ENCODE measurements at places on chromosomes 13 and 19.

GRCh38 chr19:3868770-3869456 lies at the start of gene ZFR2:
TSS of gene ZFR2 (minus strand) at chr19:3869038. CDS start at chr19:3869017, 21 bp downstream.
- peak; percentile 90 for DNase-seq

- DNase-seq = no peak
Observed at GRCh38 chr19:18738961-18739690, 52.0 kb downstream of the COMP start.

DNA sequence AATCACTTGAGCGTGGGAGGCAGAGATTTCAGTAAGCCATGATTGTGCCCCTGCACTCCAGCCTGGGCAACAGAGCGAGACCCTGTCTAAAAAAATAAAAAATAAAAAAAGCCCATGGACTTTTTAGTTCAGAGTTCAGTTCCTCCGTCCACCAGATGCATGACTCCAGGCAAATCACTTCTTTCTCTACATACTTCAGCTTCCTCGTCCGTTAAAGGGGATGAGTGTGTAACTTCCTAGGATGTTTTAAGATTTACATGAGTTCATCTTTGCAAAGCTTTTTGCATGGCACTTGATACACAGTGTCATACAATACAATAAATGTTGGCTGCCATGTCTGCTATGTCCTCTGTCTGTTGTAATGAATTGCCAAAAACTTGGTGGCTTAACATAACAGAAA lies 10.0 kb upstream of the FFAR2 start:
- no peak for DNase-seq

- no peak for DNase-seq
Observed at GRCh38 chr13:27182844-27183497, 11.4 kb upstream of the USP12 start.

GRCh38 chr13:89822467-89822866 lies 1525.0 kb upstream of the MIR17HG start:
- DNase-seq = no peak

GRCh38 chr13:41811588-41812021 lies 149.3 kb downstream of the VWA8 start:
- DNase-seq = no peak

GRCh38 chr13:71699342-71699741 lies 167.7 kb downstream of the DACH1 start:
- no peak for DNase-seq

DNA sequence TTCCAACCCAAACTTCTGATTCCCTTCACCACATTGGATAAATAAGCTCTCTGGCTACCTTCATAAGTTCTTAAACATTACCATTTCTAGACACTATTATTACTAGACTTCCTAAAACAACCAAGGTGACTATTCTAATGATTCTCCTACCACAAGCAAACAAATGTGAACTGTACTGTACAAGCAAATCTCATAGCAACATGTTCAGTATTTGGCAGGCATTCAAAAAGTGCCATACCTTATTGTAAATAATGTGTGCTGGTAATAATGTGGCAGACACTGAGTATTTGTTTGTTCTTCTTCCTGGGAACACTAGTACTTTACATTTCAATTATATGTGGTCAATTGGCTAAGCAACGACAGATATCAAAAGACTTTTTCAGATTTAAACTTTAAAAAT lies 986.0 kb upstream of the SPRY2 start:
- peak; percentile 93 for DNase-seq

- peak; percentile 20 for DNase-seq
Observed at GRCh38 chr19:4633140-4633967, 6.0 kb upstream of the TNFAIP8L1 start.

GRCh38 chr19:18446811-18447359 lies 9.0 kb upstream of the ISYNA1 start:
- DNase-seq = no peak

GRCh38 chr13:100828226-100828625 lies 153.6 kb upstream of the TMTC4 start:
- DNase-seq = no peak

DNA sequence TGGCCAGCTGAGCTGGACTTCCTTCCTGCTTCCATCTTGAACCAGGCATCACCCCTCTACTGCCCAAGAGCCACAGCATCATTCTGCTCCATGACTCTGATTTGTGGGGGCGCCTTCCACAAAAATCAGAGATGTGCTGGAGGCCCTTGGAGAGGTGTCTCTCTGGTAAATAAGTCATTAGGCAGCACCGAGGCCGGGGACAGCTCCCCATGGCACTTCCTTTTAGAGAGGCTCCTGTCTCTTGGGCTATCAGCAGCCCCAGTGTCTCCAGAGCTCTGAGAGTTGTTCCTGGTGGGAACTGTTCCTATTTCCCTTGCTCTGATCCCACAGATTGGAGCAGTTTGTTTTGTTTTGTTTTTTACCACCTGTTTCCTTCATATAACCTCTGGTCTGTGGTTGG lies 19.9 kb downstream of the NWD1 start:
- no peak for DNase-seq

GRCh38 chr13:100175803-100176182 lies 86.9 kb downstream of the PCCA start:
- no peak for DNase-seq

DNA sequence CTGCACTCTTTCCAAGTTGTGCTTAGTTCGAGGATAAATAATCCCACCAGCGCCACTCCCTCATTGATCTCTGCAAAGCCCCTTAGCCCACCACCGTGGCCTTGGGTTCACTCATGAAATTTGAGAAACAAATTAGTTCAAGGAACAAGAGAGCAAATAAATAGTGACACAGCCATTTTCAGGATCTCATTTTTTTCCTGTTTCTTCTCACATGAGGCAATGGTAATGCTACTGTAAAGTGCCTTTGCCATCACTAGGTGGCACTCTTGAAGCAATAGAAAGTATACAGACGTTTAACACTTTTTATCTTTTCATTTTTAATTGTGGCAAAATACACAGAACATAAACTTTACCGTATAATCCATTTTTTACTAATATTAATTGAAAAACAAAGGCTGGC lies 76.8 kb upstream of the ZNF835 start:
- no peak for DNase-seq

DNA sequence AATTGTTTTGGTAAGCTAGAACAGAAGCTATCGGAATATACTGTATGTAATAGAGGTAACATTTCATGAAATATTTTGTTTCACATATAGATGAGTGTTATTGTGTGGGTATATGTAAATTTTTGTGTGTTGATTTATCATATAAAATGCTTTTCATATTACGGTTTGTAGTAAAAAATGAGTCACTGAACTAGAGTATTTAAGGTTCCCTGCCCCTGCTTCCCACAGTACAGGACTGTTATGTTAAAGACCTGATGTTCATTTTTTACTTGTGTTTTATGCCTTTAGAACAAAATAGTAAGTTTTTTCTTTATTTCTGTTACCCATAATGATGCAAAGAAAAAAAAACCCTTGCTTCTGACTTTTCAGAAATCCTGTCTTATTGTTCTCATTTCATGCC lies 243.4 kb downstream of the ENOX1 start:
- DNase-seq = no peak

DNA sequence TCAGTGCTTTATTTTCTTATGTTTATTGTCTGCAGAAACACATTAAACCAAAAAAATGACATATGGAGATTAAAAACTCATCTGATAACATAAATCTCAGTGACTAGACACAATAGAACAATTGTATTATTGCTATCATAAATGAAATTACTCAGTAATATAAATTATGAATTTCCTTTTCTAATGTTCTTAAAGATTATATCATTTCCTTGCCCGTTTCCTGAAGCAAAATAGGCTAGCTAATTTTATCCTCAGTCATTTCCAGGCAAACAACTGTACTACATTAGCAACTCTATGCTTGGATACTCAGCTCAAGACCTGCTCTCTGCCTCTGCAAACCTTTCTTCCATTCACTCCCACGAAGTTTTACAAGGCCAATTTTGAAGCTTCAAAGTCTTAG lies 61.2 kb downstream of the RFC3 start:
- DNase-seq = no peak

GRCh38 chr13:101447852-101448251 lies 4.6 kb upstream of the ITGBL1 start:
- no peak for DNase-seq

GRCh38 chr13:113474179-113474578 lies 16.3 kb downstream of the DCUN1D2 start:
- DNase-seq = no peak

DNA sequence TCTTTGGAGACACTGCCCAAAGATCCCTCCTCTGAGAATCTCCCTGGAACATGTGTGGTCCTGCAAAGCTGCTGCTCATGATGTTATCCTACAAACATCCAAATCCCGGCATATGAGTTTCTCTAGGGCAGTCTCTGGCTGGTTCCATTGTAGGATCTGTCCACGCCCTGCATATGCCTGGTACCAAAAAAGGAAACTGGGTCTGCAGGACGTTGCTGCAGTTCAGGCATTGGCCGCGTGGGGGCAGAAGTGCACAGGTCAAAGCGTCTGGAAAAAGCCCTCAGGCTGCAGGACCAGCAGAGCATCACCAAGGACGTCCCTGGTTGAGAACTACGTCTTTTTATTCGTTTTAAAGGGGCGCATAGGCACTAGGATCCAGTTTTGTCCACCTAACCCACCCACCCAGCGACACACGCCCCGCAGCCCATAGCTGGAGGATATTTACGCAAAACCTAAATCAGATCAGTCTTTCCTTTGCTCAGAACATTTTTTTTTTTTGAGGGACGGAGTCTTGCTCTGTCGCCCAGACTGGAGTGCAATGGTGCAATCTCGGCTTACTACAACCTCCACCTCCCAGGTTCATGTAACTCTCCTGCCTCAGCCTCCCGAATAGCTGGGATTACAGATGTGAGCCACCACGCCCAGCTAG lies 12.9 kb upstream of the ZNF564 start:
- peak; percentile 53 for DNase-seq

- DNase-seq = no peak
Observed at GRCh38 chr19:1324806-1325567, 39.3 kb downstream of the EFNA2 start.

GRCh38 chr13:105573136-105573535 lies 962.3 kb downstream of the EFNB2 start:
- no peak for DNase-seq

DNA sequence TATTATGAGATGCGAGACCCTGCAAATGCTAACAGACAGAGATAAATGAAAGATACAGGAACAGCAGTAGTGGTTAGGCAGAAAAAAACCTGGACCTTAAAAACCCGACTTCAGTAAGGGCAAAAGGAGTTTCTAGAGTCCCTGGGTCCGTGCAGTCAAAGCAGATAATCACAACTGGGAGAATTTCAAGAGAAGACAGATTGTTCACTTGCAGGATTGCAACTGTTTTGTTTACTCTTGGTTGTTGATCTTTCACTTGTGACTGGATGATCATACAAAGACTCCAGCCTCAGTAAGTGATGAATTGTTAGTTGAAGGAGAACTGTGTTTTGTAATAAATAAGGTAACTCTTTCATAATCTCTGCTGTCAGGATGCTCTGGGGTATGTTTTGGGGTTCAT lies 135.1 kb downstream of the GPC6 start:
- DNase-seq = no peak

DNA sequence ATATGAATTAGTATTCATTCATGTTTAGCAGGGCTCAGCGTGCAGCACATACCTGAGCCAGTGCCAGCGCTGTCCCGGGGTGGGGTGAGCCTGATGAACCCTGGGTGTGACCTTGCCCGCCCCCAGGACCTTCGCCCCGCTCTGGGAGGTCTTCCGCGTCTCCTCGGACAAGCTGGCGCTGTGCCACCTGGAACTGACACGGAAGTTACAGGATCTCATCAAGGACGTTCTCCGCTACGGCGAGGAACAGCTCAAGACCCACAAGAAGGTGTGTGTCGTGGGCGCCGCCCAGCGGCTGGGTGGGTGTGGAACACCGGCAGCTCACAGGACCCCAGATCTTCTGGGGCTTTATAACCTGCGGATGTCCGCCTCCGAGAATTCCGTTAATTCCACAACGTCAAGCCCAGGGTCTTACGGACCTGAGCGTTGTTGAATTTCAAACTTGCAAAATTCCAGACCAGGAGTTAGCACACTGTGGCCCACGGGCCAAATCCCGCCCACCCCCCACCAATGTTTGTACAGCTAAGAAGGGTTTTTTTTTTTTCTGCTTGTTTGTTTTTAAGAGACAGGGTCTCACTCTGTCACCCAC lies 15.4 kb downstream of the FCHO1 start:
- DNase-seq = peak; percentile 78

GRCh38 chr13:77353995-77354394 lies 27.1 kb upstream of the MYCBP2 start:
- no peak for DNase-seq

DNA sequence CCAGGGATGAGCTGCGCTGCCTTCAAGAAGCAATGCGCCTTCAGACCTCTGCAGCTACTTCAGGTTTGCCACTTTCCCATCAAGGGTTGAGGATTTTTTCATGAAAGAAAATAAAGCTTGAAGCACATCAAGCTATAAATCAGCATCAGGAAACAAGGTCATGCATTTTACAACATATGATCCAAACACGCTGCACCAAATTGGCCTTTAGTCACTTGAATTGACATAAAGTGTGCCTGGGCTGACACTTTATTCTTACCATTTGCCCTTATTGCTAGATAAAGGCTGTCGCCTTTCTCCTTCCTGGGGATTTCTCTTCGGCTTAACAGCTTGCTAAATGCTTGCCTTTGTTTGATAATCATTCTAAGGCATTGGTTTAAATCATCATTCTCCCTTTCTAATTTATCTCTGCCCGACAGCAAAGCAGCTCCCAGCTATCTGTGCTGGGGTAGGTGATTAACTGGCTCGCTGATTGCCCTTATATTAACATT lies 87.7 kb downstream of the LHFPL6 start:
- DNase-seq = no peak

- DNase-seq = no peak
Observed at GRCh38 chr19:33441277-33441699, 67.8 kb downstream of the CEBPG start.

GRCh38 chr19:35993923-35994598 lies 927 bp upstream of the SDHAF1 start:
- DNase-seq = no peak

DNA sequence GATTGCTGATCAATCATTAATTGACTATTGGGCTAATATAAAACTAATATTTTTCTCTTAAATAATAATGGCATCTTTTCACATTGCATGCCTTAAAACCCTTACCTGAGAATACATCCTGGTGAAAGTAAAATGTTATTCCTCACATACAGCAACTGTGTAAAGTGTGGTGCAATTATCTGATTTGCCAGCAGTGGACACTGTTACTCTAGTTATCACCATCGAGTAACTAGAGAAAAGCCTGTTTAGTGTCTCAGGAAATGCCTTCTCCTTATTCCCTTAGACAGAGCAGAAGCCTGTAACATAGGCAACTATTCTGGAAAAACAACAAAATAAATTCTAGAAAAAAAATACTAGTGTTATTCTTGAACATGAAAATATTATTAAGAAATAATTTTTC lies 459.8 kb downstream of the FGF14 start:
- peak; percentile 79 for DNase-seq

DNA sequence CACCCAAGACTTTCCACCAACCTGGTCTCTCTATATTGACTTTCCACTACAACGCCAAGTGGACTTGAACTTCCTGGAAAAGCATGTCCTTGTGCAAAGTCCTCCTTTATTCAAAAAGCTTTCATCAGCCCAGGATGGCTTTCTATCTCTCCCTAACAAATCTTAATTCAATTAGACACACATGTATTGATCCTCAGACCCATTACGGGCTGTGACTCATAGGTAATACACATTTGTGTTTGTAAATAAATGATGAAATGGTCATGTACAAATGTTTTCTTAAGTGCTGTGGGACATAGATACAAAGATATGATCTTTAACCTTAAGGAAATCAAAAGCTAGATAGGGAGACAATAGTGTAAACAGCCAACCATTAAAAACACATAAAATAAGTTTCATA lies 1189.7 kb downstream of the EFNB2 start:
- DNase-seq = no peak

- DNase-seq = no peak
Observed at GRCh38 chr19:33503030-33503429, 18.6 kb downstream of the PEPD start.

All from DMS153 (cell line).